ENCODE measurements at places on chromosomes 13 and 19.

GRCh38 chr19:31598730-31599238 lies 249.5 kb upstream of the TSHZ3 start:
- no peak for DNase-seq

DNA sequence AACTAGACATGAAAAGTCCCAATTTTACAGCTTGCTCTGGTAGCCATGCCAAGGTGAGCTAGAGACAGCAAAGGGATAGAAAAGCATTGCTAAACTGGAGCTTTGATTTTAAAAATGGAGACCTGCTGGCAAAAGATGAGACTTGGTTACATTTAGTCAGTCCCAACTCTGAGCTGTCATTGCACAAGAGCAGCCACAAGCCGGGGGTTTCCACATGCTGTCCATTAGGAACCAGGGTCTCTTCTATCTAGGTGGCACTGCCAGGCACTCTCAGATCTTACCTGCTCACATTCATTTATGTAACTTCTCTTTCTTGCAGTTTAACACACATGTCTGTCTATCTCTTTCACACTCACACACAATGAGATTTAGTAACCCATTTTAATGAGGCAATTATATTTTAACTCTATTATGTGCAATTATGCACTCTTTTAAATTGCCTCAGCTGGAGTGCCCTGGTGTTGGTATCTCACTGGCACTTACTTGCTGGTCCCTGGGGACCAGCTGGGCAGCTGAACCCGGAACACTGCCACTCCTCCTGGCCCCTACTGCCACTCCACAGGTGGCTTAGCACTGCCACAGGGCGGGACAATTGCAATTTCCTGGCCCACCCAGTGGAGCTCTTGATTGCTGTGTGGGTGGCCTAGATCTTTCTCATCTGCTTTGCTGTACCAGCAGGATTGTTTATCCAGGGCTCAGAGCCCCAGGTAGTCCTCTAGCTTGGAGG lies 112.5 kb downstream of the COG6 start:
- no peak for DNase-seq

- no peak for DNase-seq
Measured at GRCh38 chr13:61918841-61919240, 503.2 kb upstream of the PCDH20 start.

- DNase-seq = no peak
Measured at GRCh38 chr13:108313382-108313781, 43.9 kb downstream of the TNFSF13B start.

GRCh38 chr13:48602296-48603016 lies 51.3 kb upstream of the CYSLTR2 start:
- DNase-seq = no peak

DNA sequence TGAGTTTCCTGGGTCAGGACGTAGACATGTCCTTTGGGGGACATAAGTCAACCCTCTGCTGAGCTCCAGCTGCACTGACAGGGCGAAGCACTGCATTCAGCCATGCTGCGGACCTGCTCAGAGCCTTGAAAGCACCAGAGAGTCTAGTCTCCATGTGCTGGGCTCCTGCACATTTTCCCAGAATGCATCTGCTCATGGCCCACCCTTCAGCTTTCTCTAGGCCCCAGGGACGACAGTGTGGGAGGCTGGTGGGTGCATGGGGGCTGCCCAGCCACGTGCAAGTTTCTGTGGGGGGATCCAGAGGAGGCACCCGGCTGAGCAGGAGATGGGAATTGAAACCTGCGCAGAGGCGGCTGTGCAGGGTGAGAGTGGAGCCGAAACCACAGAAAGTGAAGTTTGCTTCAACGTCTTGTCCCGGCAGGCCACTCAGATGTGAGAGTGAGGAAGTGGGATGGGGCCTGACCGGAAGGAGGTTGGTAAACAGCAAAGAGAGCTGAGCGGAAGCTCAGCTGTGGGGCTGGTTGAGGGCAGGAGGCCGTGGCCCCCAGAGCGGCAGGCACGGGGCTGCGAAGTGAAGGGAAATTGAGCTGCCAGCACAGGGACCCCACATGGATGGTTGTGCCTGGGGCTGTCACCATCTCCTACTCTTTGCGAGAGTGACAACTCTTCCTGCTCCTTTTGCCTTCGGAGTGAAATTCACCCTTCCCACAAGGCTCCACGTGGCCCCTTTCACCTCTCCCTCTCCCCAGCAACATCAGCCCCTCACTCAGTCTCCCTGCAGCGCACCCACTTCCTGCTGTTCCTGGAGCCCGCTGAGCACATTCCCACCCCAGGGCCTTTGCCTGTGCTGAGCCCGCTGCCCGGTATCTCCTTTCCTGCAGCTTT lies 11.8 kb downstream of the PGLS start:
- DNase-seq = no peak
